DND-41 (cell line): ENCODE measurements at places on chromosomes 12 and 14.

DNA sequence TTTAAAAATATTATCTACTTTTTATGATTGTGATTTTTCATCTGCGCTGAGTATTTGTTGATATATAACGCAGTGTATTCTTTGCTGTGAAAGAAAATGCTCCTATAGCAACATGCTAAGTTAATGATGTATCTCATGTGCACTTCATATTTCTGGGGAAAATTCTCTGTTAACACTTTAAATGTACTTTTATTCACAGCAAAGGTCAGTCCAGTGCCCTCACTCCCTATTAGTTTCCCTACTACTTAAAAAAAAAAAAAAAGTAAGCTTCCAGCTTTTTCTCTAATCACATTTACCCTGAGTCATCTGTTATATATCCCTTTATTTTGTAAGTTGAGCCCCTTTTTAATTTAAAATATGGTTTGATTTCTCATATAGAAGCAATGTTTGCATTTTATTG lies 219.8 kb downstream of the AEBP2 start:
- no peak overlapping the region for H3K4me3 ChIP-seq
- no peaks in the 10 kb centered on the region for H3K36me3 ChIP-seq
- H3K4me1 ChIP-seq, result no peaks in the 10 kb centered on the region

DNA sequence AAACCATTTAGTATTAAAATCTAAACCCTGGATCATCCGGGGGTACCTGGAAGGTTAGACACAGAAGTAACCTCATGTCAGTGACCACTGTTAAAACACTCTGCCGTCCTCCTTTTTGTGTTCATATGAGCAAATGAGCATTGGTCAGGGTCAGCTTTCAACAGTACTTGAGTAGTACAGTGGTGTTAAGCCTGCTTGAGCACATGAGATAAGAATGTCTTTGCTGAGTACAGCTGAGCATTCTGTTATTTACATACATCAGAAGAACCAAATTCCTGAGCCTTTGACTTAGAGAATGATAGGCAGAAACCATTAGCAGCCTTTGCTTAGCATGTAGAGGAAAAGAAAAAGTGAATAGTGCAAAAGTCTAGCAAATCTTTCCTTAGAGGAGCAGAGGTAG lies 38.6 kb upstream of the LRTM2 start:
- no peaks in the 10 kb centered on the region for H3K4me1 ChIP-seq
- H3K27me3 ChIP-seq, result no peaks in the 10 kb centered on the region
- DNase-seq, result no peak
- no peak overlapping the region for H3K27ac ChIP-seq
- no peak overlapping the region for H3K4me3 ChIP-seq
- H3K36me3 ChIP-seq, result peaks cover 71% of the 10 kb centered on the region

GRCh38 chr12:5309654-5310053 lies 122.3 kb upstream of the NTF3 start:
- peaks cover 3% of the 10 kb centered on the region for H3K27me3 ChIP-seq
- no peaks in the 10 kb centered on the region for H3K4me1 ChIP-seq
- H3K4me3 ChIP-seq, result no peak overlapping the region

DNA sequence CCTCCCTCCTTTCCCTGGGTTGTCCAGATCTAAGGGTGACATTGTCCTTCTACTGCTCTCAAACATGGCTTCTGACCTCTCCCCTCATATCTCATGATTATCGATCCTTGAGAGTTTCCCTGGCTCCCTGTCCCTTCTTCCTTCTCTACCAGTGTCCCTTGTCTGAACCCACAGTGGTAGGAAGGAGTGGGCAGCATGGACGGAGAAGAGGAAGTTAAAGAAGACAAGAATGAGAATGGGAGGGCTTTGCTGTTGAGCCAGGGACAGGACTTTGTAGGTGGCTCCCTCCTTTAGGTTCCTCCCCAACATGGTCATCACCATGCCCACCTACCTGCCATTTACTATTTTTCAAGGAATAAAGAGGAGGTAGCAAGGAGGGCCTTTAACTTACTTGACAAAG lies 166.7 kb downstream of the TMEM117 start:
- no peaks in the 10 kb centered on the region for H3K36me3 ChIP-seq
- H3K27me3 ChIP-seq, result no peaks in the 10 kb centered on the region
- no peak overlapping the region for H3K4me3 ChIP-seq
- no peaks in the 10 kb centered on the region for H3K4me1 ChIP-seq
- DNase-seq, result no peak
- no peak overlapping the region for H3K27ac ChIP-seq

- H3K4me3 ChIP-seq, result no peak overlapping the region
- DNase-seq, result peak; percentile 5
- H3K27me3 ChIP-seq, result no peaks in the 10 kb centered on the region
- no peak overlapping the region for H3K27ac ChIP-seq
- peaks cover 29% of the 10 kb centered on the region for H3K4me1 ChIP-seq
These were observed 32.8 kb downstream of the NRXN3 start for GRCh38 chr14:78202976-78203375.

GRCh38 chr14:22887260-22887989 lies 4.4 kb downstream of the REM2 start:
- no peaks in the 10 kb centered on the region for H3K36me3 ChIP-seq
- peaks cover 47% of the 10 kb centered on the region for H3K27me3 ChIP-seq
- no peaks in the 10 kb centered on the region for H3K4me1 ChIP-seq
- no peak overlapping the region for H3K4me3 ChIP-seq
- no peak for DNase-seq
- H3K27ac ChIP-seq, result no peak overlapping the region

DNA sequence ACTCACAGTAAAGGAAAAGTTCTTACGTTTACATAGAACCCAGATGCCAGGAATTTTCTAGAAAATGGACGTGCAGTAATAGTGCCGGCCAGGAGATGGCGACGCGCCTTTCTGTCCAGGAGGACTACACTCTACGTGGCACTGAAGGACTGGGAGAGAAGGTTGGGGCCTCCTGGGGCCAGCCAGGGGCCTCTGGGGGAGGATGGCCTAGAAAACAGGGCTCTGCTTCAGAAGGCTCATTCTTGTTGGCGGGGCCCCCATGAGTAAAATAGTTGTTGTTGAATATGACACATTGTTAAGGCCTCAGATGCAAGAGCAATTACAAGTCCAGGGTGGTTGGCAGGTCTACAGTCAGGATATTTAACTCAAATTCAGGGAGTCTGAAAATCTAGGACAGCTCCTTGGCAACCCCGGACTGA lies 120.1 kb upstream of the MAX start:
- H3K27me3 ChIP-seq, result no peaks in the 10 kb centered on the region
- peak; percentile 61 for DNase-seq
- H3K27ac ChIP-seq, result peak overlapping the region; percentile 48; the same call in 1 of the 2 replicates
- no peak overlapping the region for H3K4me3 ChIP-seq

DNA sequence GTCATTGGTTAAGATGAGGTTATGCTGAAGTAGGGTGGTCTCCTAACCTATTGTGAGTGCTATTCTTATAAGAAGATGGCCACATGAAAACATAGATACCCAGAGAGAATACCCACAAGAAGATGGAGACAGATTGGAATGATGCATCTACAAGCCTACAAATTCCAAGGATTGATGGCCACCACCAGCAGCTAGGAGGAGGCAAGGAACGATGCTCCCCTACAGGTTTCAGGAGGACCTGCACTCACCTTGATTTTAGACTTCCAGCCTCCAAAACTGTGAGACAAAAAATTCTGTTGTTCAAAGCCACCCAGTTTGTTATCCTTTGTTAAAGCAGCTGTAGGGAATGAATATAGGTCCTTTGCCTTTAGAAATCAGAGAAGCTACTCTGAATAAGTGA lies 227.4 kb downstream of the NEDD1 start:
- H3K4me3 ChIP-seq, result no peak overlapping the region
- no peaks in the 10 kb centered on the region for H3K27me3 ChIP-seq
- H3K4me1 ChIP-seq, result no peaks in the 10 kb centered on the region
- no peaks in the 10 kb centered on the region for H3K36me3 ChIP-seq
- no peak for DNase-seq
- H3K27ac ChIP-seq, result no peak overlapping the region

- H3K36me3 ChIP-seq, result no peaks in the 10 kb centered on the region
- no peak overlapping the region for H3K4me3 ChIP-seq
- H3K4me1 ChIP-seq, result peaks cover 14% of the 10 kb centered on the region
- no peak for DNase-seq
These were observed 3.4 kb downstream of the BMP4 start for GRCh38 chr14:53953002-53953827.

DNA sequence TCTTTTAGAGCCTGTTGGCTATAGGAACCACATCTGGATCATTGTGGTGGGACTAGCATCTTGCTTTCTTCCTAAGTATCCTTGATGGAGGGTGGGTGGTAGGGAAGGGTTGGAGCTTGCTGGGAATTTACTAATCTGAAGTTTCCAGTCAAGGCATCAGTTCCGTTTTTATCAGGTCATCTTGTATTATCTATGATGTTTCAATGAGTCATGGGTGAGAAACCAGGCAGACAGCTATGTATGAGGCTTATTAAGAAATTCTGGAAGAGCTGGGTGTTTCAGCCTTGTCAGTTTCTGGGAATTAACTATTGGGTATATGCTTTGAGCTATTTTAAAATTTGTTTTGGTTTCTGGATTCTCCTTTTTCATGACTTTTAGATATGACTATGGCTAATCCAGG lies 11.3 kb downstream of the TSFM start:
- H3K27me3 ChIP-seq, result no peaks in the 10 kb centered on the region
- no peak overlapping the region for H3K4me3 ChIP-seq
- H3K4me1 ChIP-seq, result no peaks in the 10 kb centered on the region
- no peak for DNase-seq
- H3K27ac ChIP-seq, result no peak overlapping the region

DNA sequence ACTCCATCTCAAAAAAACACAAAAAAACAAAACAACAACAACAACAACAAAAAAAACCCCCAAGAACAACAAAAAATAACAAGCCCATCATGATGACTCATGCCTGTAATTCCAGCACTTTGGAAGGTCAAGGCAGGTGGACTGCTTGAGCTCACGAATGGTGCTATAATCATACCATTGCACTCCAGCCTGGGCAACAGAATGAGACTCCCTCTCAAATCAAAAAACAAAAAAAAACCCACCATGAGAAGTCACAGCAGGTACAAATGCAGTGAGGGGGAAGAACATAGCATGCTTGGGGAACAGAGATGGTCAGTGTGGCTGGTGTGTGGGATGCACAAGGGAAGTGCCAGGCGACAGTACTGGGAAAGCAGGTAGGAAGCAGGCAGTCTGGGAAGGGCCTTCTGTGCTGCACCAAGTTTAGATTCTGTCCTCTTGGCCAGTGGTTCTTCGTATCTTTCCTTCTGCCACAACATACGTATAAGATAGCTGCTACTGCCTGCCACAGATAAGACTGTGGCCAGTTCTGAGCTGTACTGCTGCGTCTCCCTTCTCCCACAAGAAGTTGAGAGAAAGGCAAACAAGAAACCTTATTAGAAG lies 28.0 kb downstream of the ATG14 start:
- peaks cover 57% of the 10 kb centered on the region for H3K36me3 ChIP-seq
- H3K27ac ChIP-seq, result no peak overlapping the region
- no peak overlapping the region for H3K4me3 ChIP-seq
- no peaks in the 10 kb centered on the region for H3K4me1 ChIP-seq
- DNase-seq, result no peak

DNA sequence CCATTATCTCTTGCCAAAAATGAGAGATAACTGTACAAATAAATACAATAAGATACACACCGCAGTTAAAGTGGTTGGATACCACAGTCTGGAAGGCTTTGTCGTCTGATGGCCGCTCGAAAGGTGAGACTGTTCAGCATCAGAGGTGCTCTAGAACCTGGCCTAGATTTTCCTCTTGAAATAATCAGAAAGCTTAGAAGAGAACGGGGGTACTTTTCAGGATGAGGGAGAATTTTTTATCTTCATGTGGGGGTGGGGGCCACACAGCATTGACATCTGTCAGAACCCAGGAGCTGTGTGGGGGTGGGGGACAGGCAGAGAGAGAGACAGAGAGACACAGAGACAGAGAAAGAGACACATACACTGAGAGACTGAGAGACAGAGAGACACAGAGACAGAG lies 90.5 kb downstream of the GALNT9 start:
- no peak overlapping the region for H3K4me3 ChIP-seq
- H3K36me3 ChIP-seq, result no peaks in the 10 kb centered on the region

DNA sequence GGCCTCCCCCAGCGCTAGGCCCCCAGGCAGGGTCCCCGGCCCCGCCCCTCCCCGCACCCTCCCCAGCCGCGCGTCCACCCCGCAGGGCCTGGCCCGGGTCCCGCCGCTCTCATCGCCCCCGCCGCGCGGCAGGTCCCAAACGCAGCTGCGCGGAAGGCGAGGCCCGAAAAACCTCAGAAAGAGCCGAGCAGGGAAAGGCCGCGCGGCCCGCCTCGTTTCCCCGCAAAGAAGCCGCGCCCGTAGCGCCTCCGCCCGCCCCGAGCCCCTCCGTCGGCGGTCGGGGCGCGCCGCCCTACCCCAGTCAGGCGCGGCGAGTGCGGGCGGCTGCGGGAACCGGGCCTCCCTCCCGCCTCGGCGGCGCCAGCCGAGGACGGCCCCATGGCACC lies 324 bp downstream of the POLE start:
- peak overlapping the region; percentile 82 for H3K4me3 ChIP-seq
- H3K4me1 ChIP-seq, result peaks cover 30% of the 10 kb centered on the region
- peak overlapping the region; percentile 89 for H3K27ac ChIP-seq
- no peaks in the 10 kb centered on the region for H3K27me3 ChIP-seq

DNA sequence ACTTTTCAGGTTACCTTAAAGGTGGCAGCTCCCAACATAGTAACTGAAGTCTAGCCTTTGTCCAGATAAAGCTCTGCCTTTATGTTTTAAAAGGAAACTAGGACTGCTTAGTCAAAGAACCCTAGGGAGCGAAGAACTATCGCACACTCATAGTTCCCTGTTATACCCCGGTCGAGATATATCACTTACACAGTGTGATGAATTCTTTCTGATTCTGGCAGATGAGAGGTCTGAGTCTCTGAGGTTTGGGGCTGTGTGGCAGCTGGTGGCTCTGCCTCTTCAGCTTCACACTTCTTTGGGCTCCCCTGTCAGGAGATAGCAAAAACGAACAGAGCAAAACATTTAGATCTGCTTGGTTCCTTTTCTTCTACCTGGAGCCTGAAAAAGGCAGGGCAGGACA lies 17.0 kb downstream of the ACIN1 start:
- no peaks in the 10 kb centered on the region for H3K4me1 ChIP-seq
- H3K27me3 ChIP-seq, result no peaks in the 10 kb centered on the region
- peaks cover 87% of the 10 kb centered on the region for H3K36me3 ChIP-seq
- no peak overlapping the region for H3K4me3 ChIP-seq
- no peak overlapping the region for H3K27ac ChIP-seq
- no peak for DNase-seq

- H3K27ac ChIP-seq, result no peak overlapping the region
- no peaks in the 10 kb centered on the region for H3K36me3 ChIP-seq
- no peak for DNase-seq
- H3K27me3 ChIP-seq, result peaks cover 6% of the 10 kb centered on the region
These were observed 48.4 kb upstream of the JDP2 start for GRCh38 chr14:75379246-75379929.

GRCh38 chr12:104566244-104566993 lies 109.7 kb downstream of the CHST11 start:
- H3K4me3 ChIP-seq, result no peak overlapping the region
- peaks cover 70% of the 10 kb centered on the region for H3K36me3 ChIP-seq
- H3K4me1 ChIP-seq, result peaks cover 71% of the 10 kb centered on the region

GRCh38 chr12:117854339-117855012 lies 114.3 kb downstream of the KSR2 start:
- no peaks in the 10 kb centered on the region for H3K36me3 ChIP-seq
- H3K27me3 ChIP-seq, result no peaks in the 10 kb centered on the region
- no peaks in the 10 kb centered on the region for H3K4me1 ChIP-seq

DNA sequence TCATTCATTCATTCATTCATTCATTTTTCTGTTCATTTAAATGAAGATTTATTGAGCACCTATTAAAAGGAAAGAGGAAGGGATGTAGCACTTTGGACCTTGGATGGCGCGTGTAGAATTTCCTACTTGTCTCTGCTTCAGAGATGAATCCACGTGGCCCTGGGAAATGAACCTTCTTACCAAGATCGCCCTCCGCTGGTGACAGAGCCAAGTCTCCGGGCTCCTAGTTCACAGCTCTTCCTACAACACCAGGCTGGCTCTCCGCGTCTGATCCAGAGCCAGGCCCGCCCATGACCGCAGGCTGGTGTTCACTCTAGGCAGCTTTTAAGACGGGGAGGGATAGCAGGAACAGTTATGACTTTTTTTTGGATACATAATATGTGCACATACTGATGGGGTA lies 70.9 kb upstream of the PIWIL1 start:
- no peaks in the 10 kb centered on the region for H3K36me3 ChIP-seq
- no peak overlapping the region for H3K4me3 ChIP-seq
- DNase-seq, result peak; percentile 32
